ENCODE measurements at places on chromosomes 6 and 20. TPM values are rescaled to one million over a fixed set of nuclear protein-coding genes. Genes with fewer than 3 reads are reported as not detected.

Gene HNF4A
- not detected for polyA plus RNA-seq

Gene C20orf141
- polyA plus RNA-seq = not detected

Gene PET117
- 16.6 TPM for polyA plus RNA-seq

Gene CYP24A1
- not detected for polyA plus RNA-seq

Gene TCP11
- not detected for polyA plus RNA-seq

Gene RAD21L1
- polyA plus RNA-seq = not detected

Gene TRDN
- not detected for polyA plus RNA-seq

Gene UQCC2
- polyA plus RNA-seq = 39.3 TPM

Gene PPP1R16B
- 1.4 TPM for polyA plus RNA-seq

Gene MYLK4
- 0.08 TPM for polyA plus RNA-seq

Gene CST2
- polyA plus RNA-seq = not detected

Gene RIMS4
- not detected for polyA plus RNA-seq

- H3K4me1 ChIP-seq = peaks cover 8% of the 10 kb centered on the region
- H3K27me3 ChIP-seq = no peaks in the 10 kb centered on the region
- DNase-seq = no peak
- no peak overlapping the region for H3K4me3 ChIP-seq
Measured at GRCh38 chr6:134669485-134669884, 280.4 kb downstream of the ALDH8A1 start.

DNA sequence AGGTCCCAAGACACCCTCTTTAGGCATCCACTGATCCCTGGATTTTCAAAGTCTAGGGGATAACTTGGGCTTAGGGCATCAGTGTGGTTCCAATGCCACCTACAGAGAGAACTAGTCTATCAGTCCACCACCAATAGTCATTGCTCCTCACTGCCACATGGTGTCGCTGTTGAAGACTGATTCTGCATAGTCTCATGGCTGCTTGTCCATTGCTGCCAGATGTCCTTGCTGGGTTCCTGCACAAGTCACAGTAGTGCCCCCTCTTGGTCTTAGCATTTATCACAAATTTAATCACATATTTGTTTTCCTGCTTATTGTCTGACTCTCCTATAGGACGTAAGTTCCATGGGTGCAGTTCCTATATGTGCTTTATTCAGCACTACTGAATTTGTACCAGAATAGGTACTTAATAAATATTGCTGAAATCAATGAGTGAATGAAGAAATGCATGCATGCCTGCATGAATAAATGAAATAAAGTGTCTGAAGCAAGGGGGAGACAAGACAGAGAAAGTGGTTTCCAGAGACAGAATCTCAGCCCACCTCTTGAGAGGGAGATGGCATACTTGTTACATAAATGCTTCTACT is 45.9 kb upstream of the RALY start:
- H3K36me3 ChIP-seq = no peaks in the 10 kb centered on the region
- DNase-seq = peak; percentile 19
- H3K27ac ChIP-seq = no peak overlapping the region
- no peaks in the 10 kb centered on the region for H3K27me3 ChIP-seq
- no peaks in the 10 kb centered on the region for H3K4me1 ChIP-seq

GRCh38 chr6:90429713-90430112 is 133.1 kb upstream of the BACH2 start:
- no peak overlapping the region for H3K4me3 ChIP-seq
- H3K27ac ChIP-seq = no peak overlapping the region
- no peaks in the 10 kb centered on the region for H3K36me3 ChIP-seq
- H3K27me3 ChIP-seq = no peaks in the 10 kb centered on the region
- no peaks in the 10 kb centered on the region for H3K4me1 ChIP-seq

GRCh38 chr6:116278481-116278829 is 1.3 kb downstream of the TSPYL1 start:
- H3K36me3 ChIP-seq = peaks cover 5% of the 10 kb centered on the region
- H3K27ac ChIP-seq = peak overlapping the region; percentile 97
- H3K4me3 ChIP-seq = peak overlapping the region; percentile 85
- DNase-seq = no peak
- H3K4me1 ChIP-seq = peaks cover 36% of the 10 kb centered on the region
- no peaks in the 10 kb centered on the region for H3K27me3 ChIP-seq

GRCh38 chr20:46811224-46812084 is 83.2 kb upstream of the EYA2 start:
- no peaks in the 10 kb centered on the region for H3K4me1 ChIP-seq
- H3K27ac ChIP-seq = no peak overlapping the region
- DNase-seq = no peak
- peaks cover 31% of the 10 kb centered on the region for H3K27me3 ChIP-seq
- H3K36me3 ChIP-seq = no peaks in the 10 kb centered on the region

DNA sequence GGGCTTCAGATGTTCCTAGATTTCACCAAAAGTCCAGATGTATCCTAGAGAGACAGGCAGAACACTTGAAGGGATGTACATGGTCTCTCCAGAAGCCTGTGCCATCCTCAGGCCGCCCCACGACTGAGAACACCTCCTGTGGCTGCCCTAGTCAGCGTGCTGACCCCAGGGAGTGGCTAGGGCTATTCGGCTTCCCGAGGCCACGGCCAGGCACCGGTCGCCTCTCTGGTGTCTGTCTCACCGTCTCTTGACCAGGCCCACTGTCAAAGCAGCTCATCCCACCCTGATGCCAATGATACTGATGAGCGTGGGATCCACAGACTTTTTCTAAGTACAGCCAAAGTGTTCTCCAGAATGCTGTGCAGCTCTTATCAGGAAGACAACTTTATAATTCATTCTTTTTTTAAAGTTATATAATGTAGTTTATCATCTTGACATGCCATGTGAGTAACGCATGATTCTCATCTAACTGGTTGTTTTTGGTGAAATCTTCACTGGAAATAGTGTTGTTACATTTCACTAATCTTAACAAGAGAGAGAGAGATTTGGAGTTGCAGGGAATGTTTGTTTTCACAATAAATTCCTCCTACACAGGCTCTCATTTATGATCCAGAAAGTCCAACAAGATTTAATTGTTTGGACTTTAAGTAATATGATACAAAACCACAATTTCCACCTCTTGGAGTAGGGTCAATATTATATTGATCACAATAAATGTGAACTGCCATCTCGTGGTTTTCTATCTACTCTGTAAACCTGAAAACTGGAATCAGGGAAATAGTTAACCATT is 41.7 kb upstream of the KLHL31 start:
- H3K4me1 ChIP-seq = peaks cover 11% of the 10 kb centered on the region
- DNase-seq = no peak
- H3K36me3 ChIP-seq = no peaks in the 10 kb centered on the region

DNA sequence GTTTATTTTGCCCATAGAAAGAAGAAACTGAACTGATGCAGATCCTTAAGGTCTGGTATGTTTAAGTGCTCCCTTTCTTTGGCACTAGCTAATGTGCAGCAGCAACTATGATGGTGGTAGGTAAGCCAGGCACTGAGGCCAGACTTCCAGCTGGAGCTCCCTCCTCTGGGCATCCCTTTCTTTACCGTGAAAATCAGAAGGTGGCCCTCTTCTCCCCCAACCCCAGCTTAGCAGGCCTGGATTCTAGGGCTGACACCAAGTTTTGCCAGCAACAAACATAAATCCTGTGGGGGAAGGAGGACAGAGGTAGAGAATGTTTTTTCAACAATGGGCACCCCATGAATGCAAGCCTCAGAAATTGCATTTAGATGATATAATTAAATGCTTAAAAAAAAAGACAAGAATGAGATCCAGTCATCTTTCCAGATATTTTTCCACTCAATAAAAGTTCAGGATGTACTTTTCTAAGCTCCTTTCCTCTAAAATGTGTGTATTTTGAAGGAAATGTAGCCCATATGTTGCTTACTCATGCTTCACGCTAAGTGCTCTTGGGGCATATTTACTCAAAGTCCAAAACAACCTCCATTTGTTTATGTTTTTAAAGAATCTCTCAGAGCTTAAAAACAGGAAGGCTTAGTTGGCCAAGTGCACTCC is 123.9 kb upstream of the NXT1 start:
- DNase-seq = no peak
- no peak overlapping the region for H3K4me3 ChIP-seq
- H3K4me1 ChIP-seq = peaks cover 35% of the 10 kb centered on the region
- H3K27ac ChIP-seq = no peak overlapping the region

- DNase-seq = no peak
- H3K4me3 ChIP-seq = no peak overlapping the region
- no peak overlapping the region for H3K27ac ChIP-seq
- H3K36me3 ChIP-seq = no peaks in the 10 kb centered on the region
- no peaks in the 10 kb centered on the region for H3K4me1 ChIP-seq
Measured at GRCh38 chr6:170074907-170075306, 216.0 kb downstream of the DLL1 start.

GRCh38 chr6:131368198-131368911 is 204.7 kb upstream of the ARG1 start:
- H3K4me1 ChIP-seq = peaks cover 16% of the 10 kb centered on the region
- H3K4me3 ChIP-seq = peak overlapping the region; percentile 27
- H3K27me3 ChIP-seq = no peaks in the 10 kb centered on the region
- H3K27ac ChIP-seq = no peak overlapping the region

DNA sequence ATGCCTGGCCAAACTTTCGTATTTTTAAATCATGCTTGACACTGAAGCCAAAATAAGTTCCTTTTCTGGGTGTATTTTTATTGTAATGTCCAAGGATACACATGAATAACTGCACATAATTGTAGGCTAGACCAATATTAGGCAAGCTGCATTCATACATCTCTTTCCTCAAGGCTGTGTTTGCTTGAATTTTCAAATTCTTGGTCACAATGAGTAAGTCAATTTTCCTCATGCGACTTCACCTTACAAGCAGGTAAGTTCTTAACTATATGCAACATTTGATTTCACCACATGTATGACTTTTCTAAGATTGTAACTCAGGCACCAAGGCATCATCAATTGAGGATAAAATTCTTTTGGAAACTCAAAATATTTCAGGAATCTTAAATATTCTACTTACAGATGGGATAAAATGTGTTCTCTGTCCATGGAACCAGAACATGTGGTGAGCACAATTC is 112.4 kb upstream of the ZNF217 start:
- no peak for DNase-seq
- no peaks in the 10 kb centered on the region for H3K36me3 ChIP-seq
- peak overlapping the region; percentile 88 for H3K27ac ChIP-seq
- H3K4me3 ChIP-seq = no peak overlapping the region
- no peaks in the 10 kb centered on the region for H3K27me3 ChIP-seq
- peaks cover 39% of the 10 kb centered on the region for H3K4me1 ChIP-seq

DNA sequence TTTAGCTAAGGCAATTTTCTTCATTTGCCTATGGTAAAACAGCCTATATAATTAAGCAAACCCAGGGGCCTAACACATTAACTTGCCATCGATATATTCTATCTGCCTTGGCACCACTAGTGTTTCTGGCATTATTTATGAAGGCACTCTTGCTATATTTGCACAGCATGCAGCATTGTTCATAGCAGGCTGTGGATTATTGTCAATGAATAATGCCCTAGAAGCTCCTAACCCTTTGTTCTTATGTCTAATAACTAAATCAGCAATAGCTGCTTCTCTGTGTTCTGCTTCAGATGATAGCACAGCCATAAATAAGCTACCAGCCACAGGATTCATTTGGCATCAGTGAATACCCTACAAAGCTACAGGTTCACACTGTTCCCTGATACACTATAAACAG is 254.8 kb upstream of the STXBP5 start:
- H3K27me3 ChIP-seq = no peaks in the 10 kb centered on the region
- H3K36me3 ChIP-seq = no peaks in the 10 kb centered on the region
- H3K27ac ChIP-seq = no peak overlapping the region
- DNase-seq = no peak
- H3K4me3 ChIP-seq = no peak overlapping the region

GRCh38 chr6:30998785-30999184 is 11.5 kb upstream of the MUC22 start:
- H3K4me3 ChIP-seq = no peak overlapping the region
- no peaks in the 10 kb centered on the region for H3K4me1 ChIP-seq
- no peaks in the 10 kb centered on the region for H3K27me3 ChIP-seq

DNA sequence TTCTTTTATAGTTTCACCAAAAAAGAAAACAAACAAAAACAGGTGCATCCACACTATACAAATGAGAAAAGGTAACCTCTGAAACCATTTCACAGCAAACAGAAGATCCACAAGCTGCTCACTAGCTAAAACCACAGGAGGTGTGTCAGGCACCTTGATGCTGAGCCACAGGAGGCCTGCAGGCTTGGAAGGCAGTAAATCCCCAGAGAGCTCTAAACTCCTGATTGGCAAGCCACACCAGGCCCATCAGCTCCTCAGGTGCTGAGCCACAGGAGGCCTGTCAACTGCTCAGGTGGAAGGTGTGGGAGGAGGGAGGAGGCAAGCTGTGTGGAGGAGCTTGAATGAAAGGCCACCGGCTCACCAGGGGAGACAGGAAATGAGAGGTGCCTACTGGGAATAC is 273.0 kb downstream of the PKHD1 start:
- H3K4me1 ChIP-seq = no peaks in the 10 kb centered on the region
- H3K27me3 ChIP-seq = no peaks in the 10 kb centered on the region
- DNase-seq = no peak

- H3K4me3 ChIP-seq = no peak overlapping the region
- no peak for DNase-seq
- H3K4me1 ChIP-seq = peaks cover 63% of the 10 kb centered on the region
Measured at GRCh38 chr20:1875762-1876161, 19.4 kb upstream of the SIRPA start.

DNA sequence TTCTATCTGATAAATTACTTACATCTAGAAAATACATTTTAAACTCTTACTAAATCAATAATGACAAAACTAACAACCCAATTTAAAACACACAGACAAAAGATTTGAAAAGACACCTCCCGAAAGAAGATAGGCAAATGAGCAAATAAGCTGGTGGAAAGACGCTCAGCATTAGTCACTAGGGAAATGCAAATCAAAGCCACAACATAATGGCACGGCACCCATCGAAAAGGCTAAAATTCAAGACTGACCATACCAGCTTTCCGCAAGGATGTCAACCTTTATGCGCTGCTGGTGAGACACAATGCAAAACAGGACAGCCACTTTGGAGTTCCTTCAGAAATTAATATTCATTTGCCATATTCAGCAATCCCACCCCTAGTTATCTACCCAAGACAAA is 25.9 kb downstream of the TAF4 start:
- no peak overlapping the region for H3K27ac ChIP-seq
- no peaks in the 10 kb centered on the region for H3K27me3 ChIP-seq
- no peaks in the 10 kb centered on the region for H3K36me3 ChIP-seq
- DNase-seq = no peak
- no peak overlapping the region for H3K4me3 ChIP-seq

DNA sequence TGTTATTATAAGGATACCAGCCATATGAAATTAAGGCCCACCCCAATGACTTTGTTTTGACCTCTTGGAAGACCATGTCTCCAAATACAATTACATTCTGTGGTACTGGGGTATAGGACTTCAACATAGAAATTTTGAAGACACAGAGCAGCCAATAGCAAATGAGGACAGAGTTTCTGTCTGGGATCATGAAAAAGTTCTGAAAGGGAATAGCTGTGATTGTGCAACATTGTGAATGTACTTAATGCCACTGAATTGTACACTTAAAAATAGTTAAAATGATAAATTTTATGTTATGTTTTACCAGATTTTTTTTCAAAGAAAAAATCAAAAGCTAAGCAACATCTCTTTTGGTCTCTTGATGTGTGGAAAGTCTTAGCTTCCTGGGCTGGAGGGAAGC is 27.0 kb upstream of the AGPAT4 start:
- H3K36me3 ChIP-seq = no peaks in the 10 kb centered on the region
- no peak overlapping the region for H3K27ac ChIP-seq
- H3K27me3 ChIP-seq = no peaks in the 10 kb centered on the region
- H3K4me3 ChIP-seq = no peak overlapping the region
